LNCaP clone FGC (cell line): ENCODE measurements at places on chromosomes 16 and 17.
A peak's percentile ranks its signal among the peaks of the same experiment; 100 is the strongest.

DNA sequence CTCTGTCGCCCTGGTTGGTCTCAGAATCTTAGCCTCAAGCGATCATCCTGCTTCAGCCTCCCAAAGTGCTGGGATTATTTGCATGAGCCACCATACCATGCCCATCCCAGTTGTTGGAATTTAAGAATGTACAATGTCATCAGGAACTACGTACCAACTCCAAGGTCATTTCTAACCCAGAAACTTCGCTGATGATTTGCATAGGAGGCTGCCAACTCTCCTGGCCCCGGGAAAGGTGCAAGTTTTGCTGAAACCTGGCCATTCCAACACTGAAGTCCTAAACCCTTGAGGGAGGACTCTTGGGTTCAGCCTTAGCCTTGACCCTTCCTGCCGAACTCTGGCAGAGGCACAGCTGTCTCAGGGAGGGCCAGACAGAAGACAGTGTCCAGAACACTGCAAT lies 2.9 kb upstream of the KIFC3 start:
- no peak for DNase-seq

DNA sequence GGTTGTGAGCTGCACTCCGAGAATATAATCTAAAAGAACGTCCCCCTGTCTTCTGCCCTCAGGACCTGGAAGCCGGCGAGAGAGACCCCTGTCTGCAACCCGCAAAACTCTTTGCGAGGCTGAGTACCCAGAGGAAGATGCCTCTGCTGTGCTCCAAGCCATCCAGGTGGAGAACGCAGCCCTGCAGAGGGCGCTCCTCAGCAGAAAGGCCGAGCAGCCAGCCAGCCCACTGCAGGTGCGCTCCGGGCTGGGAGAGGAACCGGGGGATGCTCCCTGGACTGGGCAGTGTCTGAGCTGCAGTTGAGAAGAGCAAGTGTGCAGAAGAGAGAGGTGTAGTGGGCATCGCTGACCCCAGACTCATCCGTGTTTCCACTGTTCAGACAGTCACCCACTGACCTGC lies 148.3 kb downstream of the KATNIP start:
- DNase-seq = no peak

DNA sequence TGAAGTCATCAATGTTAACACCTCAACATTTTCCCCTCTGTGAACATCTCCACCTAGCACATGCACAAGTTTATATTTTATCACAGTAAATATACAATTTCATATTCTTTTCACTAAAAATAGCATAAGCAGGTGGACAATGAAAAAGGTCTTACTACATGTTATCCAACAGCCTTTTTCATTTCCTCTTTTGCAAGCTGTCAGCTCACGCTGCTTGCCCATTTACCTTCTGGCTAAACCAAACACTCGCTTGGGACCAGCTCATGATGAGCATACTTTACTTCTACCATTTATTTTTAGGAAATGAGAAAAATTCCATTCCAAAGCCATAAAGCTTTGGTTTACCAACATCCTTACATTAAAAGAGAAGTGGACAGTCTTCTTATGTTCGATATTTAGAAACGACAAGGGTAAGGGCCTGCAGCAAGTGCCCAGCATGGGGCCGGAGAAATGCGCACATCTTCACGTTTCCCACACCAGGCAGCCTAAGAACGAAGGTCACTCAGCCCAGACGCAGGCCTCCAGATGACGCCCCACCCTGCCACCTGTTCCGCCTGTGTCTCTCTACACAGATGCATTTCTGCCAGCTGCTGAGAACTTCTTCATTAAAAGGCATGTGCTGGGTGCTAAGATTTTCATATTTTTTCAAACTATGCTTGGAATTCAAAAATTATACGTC lies 13.9 kb downstream of the SNN start:
- DNase-seq = no peak

GRCh38 chr16:11756248-11756647 lies 13.6 kb upstream of the TXNDC11 start:
- DNase-seq = no peak

DNA sequence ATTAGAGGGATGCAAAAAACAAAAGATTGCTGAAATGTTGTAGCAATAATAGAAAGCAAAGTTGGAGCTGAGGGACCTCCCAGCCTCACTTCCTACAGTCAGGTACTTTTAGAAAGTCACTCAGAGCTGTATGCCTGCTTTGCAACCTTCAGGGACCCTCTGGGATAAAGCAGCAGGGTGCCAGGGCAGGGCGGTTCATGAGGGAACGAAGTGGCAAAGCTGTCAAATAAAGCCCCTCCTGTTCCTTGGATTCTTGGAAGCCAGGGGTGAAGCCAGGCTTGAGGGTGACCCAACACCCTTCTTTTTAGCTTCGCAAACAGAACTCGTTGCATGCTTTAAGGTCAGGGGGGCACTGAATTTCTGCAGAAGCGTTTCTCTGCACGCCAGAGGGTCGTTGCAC lies 767 bp downstream of the ATP2C2 start:
- DNase-seq = no peak

- no peak for DNase-seq
Measured at GRCh38 chr16:58393138-58393504, 850 bp downstream of the GINS3 start.

DNA sequence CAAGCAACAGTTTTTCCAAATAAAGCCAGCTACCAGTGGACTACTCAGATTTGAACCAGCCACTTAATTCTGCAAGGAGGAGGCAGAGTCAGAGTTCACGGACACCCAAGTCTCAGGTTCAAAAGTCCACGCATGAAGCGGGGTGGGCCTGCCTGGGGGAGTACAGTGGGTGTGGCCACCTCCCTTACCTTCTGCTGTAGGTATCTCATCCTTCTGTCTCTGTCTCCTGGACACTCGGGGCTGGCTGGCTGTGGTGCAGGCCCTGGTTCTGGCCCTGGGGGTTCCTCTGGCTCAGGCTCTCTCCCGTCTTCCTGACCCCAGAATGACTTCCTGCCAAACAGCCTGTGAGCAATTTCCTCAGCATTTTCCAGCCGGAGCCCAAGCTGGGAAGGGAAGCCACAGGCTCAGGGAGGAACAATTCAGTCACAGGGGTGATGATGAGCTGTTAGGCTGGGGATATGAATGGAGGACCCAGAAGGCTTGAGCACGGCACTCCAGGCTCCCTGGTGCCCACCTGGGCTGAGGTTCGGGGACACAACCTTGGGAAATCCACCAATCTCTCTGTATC lies 101.9 kb downstream of the LITAF start:
- DNase-seq = no peak

DNA sequence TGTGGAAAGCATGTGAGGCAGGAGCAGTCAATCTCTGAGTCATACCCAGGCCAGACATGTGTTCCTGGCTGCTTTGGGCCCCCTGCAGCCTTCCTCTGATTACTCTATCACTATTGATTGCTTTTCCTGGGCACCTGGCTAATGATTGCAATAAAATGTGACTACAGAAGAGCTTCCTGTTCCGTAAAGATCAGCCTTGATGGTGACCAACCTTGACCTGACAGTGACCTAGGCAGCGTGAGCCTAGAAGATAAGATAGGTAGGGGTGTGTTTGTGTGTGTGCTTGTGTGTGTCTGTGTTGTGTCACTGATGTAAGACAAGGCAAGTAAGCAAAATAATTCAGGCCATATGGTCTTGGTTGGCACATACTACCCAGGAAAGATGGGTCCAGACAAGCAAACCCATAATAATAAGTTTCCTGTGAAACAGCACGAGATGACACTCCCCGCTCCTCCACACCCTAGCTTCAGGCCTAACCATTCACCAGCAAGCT lies 367.7 kb upstream of the CDH11 start:
- no peak for DNase-seq

DNA sequence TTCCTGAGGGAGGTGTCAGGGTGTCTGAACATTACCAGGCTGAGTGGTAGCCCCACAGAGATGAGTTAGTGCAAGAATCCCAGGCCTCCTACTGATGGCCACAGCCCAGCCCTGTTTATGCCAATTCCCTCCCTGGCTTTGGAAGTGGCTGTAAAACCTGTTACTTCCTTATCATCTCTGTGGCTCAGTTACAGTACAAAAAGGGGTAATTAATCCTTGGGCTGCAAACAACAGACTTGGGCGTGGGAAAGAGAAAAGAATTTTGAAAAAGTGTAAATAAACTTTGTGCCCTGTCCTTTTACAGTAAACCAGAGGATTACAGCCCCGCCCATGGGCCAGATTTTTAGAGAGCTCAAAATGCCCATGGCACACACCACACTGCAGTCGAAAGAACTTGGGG lies 73.1 kb upstream of the AXIN2 start:
- DNase-seq = peak; percentile 91

- DNase-seq = no peak
Measured at GRCh38 chr17:82345151-82345976, 11.8 kb upstream of the SECTM1 start.

GRCh38 chr16:53913099-53913870 lies 209.3 kb downstream of the FTO start:
- no peak for DNase-seq

GRCh38 chr16:13390093-13390985 lies 488.9 kb downstream of the SHISA9 start:
- no peak for DNase-seq

- DNase-seq = no peak
Measured at GRCh38 chr16:50621452-50621792, 59.7 kb downstream of the SNX20 start.

GRCh38 chr16:2500430-2500917 lies 13.3 kb upstream of the ATP6V0C start:
- no peak for DNase-seq

DNA sequence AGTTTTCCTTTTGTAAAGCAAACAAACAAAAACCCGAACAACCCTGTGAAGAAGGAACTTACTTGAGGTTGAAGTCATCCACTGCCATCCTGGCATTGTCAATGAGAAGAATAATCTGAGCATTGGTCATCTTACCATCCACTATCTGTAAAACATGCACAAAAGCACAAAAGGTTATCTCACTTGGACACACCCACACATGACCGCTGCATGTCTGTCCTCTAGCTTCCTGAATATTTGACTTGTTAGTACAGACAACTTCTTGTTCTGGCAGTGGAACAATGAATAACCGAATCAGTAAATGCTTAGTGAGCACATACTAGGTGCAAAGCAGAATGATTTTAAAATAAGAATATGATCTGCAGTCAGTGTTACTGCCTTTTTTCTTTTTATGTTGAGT lies 6.1 kb downstream of the KRT23 start:
- DNase-seq = no peak

DNA sequence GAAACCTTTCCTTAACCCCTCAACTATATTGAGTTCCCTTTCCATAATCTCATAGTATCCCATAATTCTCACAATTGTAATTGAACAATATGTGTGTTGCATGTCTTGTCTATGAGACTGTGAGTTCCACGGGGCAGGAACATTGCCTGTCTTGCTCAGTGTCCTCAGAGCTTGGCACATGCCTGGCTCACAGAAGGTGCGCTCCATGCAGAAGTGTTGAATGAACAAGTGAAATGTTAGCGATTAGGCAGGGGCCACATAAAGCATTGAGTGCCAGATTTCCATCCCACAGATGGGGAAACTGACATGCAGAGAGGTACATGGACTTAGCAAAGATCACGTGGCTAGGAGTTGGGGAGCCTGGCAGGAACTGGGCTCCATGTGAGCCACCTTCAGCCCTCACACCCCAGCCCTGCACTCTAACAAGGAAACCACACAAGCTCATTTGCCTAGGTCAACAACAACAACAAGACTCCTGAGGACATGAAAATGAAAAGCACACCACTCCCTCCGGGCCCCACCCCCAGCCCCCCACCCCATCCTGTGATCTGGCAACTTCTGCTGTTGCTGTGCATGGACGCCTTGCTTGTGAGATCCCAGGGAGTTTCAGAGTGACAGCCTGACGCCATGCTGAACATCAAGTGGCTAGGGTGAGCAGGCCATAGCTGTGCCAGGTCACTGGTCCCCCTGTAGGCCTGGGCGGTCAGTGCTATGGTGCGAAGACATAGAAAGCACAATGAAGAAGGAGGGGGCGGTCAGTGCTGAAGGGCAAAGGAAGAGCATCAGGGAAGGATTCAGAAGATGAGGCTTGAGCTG lies 5.0 kb downstream of the PIK3R5 start:
- no peak for DNase-seq

- no peak for DNase-seq
Measured at GRCh38 chr16:50603206-50604064, 55.2 kb downstream of the NKD1 start.

GRCh38 chr16:396605-397004 lies 394 bp upstream of the NME4 start:
- DNase-seq = no peak

DNA sequence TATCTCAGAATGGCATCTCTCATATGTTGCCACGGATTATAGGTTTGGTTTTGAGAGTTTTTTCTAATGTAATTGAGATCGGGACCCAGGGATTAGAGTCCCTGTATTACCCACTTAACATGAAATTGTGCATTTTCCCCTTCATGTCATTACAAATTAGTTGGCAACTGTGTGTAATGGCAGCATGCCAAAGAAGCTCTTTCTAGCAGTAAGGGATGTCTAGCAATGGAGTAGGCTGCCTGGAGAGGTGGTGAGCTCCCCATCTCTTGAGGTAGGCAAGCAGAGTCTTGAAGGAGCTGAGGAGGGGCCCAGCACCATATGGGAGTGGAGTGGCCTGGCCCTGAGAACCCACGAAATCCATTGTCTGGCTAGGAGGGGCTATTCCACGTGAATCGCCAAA lies 10.0 kb upstream of the KATNB1 start:
- no peak for DNase-seq

DNA sequence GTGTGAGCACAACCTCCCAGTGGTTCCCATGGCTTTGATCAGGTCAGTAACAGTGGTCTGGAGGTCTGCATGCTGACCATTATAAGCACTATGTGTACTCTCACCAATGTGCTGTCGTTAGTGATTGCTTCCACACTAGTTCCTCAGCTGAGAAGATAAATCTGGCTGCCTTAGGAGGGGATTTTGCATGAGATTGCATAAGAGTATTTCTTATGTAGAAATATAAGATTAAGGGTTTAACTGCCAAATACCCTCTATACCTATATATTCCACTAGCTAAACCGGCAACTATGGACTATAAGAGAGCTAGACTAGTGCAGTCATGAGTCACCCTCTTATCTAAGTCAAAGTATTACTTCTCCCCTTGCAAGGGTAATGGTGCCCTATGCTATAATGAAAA lies 580.2 kb downstream of the CDH11 start:
- DNase-seq = no peak

DNA sequence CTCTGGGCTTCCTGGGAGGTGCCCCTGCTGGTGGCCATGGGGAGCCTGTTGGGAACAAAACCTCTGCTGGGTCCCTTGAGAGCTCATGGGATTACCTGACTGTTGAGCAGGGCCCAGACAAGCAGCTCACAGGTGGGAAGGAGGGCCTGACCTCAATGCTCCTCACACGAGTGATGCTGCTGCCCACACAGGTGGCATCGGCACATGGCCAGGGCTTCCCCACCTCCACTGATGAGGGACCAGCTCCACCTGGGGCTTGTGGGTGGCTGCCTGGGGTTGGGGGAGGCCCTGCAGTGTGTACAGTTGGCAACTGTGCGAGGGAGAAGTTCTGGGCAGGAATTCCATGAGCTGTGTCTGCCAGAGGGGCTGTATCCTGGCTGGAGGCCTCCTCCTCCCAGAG lies 87.8 kb upstream of the NLRP1 start:
- DNase-seq = no peak

- DNase-seq = no peak
Measured at GRCh38 chr17:58153046-58153445, 4.9 kb downstream of the OR4D1 start.

GRCh38 chr17:7636163-7636562 lies 6.2 kb downstream of the SHBG start:
- DNase-seq = no peak

GRCh38 chr16:5015887-5016286 lies 17.8 kb downstream of the NAGPA start:
- no peak for DNase-seq
